ENCODE measurements at places on chromosomes 1 and 21. TPM values are rescaled to one million over a fixed set of nuclear protein-coding genes. Genes with fewer than 3 reads are reported as not detected.

GRCh38 chr1:15153184-15153841 lies at the start of gene TMEM51:
Gene TMEM51 (plus strand): TSS chr1:15153747. CDS start chr1:15215088, 61,341 bp downstream.
- peak; percentile 82 for DNase-seq

DNA sequence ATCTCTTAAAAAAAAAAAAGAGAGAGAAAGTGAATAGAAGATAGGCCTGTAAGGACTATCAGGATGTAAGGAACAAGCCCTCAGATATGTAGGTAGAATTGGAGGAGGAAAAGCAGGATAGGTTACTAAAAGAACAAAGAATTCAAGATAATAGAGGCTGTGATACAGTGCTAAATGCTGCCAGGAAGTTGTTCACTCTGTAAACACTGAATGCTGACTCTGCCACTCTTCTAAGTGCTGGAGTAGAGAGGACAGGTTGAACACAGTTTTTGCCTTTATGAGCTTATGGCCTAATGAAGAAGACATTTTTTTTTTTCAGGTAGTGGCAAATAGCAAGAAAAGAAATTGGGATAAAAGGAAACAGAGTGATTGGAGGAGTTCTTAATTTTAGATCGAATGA lies 90.6 kb upstream of the ZNF678 start:
- DNase-seq: no peak

The GJB5 gene
- not detected for total RNA-seq

GRCh38 chr1:228646717-228647522 lies 88.4 kb upstream of the RHOU start:
- DNase-seq: peak; percentile 37

DNA sequence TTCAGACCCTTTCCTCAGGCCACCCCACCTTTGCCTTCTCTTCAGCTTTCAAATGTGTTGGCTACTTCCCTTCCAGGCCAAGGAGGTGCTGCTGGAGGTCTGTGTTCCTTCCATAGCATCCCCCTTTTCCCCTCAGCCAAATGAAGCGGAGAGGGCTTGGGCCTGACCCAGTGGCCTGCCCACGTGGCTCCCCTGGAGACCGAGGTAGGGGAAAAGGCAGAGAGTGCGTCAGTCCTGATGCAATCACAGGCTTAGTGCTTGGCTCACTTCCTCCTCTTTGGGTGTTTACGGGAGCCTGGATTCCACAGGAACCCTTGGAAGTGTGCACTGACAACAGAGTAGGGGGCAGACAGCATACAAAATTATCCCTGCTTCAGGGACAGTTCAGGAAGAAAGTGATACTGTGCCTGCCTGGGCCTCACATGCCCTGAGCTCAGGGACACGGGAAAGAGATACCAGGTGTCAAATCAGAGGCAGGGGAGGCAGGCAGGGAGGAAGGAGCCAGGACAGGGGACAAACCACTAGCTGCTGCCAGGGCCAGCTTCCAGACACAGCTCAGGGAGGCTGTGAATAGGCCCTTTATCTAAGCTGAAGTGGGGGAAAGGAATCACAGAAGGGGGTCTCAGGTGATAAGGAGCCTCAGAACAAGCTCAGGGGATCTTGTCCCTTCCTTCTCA lies 16.6 kb upstream of the PTP4A2 start:
- DNase-seq: peak; percentile 93

Data from right lobe of liver (tissue), 6 donors.